ENCODE measurements at places on chromosomes 6 and 20.

DNA sequence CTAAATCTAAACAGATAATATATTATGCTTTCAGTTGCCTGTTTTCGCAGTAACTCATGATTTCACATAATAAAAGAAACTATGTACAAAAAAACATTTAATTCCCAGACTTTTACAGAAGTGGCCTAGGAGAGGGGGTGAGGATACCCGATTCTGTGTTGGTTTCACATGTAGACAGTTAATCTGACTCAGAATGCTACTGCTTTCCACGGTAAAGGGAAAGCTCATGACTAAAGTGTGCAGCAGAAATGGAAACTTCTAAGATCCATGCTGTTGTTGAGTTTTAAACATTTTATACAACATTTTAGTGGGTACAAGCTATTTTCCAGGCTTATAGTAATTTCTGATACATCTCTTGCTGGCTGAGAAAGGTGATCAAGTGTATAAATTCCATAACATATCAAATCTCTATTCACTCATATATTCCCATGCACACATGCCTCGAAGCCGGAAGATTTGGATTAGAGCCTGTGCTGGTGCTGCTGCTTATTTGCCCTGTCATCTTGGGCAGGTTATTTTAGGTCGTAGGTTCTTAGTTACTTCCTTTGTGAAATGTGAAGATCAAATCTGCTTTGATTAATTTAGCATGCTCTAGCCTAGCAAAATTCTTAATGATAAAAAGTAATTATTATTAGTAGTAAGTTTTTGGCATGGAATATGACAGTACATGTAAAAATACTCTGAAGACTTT lies 896.7 kb upstream of the MAP3K7 start:
- H3K27me3 ChIP-seq = no peaks in the 10 kb centered on the region
- H3K4me1 ChIP-seq = no peaks in the 10 kb centered on the region
- H3K4me3 ChIP-seq = no peak overlapping the region
- no peak overlapping the region for H3K27ac ChIP-seq
- DNase-seq = no peak

GRCh38 chr20:44584162-44584561 lies 1.8 kb downstream of the PKIG start:
- H3K4me3 ChIP-seq = no peak overlapping the region
- H3K36me3 ChIP-seq = no peaks in the 10 kb centered on the region
- H3K4me1 ChIP-seq = no peaks in the 10 kb centered on the region
- H3K27me3 ChIP-seq = peaks cover 4% of the 10 kb centered on the region

GRCh38 chr20:53940907-53941545 lies 129.4 kb downstream of the BCAS1 start:
- no peak overlapping the region for H3K27ac ChIP-seq
- H3K4me1 ChIP-seq = no peaks in the 10 kb centered on the region
- H3K4me3 ChIP-seq = no peak overlapping the region
- no peaks in the 10 kb centered on the region for H3K27me3 ChIP-seq
- DNase-seq = no peak

GRCh38 chr6:140403020-140403419 lies 1028.6 kb upstream of the CITED2 start:
- no peaks in the 10 kb centered on the region for H3K27me3 ChIP-seq
- no peaks in the 10 kb centered on the region for H3K4me1 ChIP-seq
- H3K4me3 ChIP-seq = no peak overlapping the region
- H3K36me3 ChIP-seq = no peaks in the 10 kb centered on the region

DNA sequence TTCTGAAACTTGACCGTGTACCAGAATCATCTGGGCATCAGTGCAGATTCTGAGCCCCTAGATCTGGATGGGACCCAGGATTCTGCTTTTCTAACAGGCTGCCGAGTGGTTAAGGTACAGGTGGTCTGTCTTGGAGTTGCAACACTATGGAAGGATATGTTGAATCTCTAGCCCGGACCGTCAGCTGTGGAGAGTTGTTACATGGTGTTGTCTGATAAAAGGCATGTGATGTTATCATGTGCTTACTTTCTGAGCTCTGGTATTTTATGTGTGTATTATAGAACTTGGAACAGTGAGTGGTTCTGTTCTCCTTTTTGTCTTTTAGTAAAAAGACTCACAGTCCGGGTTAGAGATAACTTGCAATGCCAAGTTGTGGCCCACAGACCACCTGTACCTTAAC lies 123.0 kb downstream of the JARID2 start:
- H3K27ac ChIP-seq = no peak overlapping the region
- H3K36me3 ChIP-seq = no peaks in the 10 kb centered on the region
- H3K4me1 ChIP-seq = peaks cover 4% of the 10 kb centered on the region
- no peak overlapping the region for H3K4me3 ChIP-seq

DNA sequence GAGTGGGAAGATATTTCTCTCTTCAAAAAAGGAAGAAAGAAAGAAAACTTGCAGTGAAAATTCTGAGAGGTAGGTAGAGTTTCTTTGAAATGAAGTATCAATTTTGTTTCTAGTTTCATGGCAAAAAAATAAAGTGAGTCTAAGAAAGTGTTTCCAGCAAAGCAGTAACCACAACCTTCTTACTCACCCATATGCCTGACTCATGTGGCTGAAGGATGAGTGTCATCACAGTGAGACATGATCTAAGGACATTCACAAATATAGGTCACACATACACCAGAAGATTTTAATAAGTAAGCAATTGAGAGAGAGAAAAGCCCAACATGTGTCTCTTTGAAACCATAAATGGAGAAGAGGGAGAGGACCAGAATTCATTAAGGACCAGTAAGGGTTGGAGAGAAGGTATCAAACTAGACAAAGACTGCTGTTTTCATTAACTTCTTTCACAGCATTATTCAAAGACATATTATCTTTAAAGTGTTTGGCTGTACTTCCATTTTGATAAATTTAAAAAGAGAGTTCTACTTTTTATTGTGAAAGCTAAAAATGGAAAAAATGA lies 169.5 kb downstream of the FRK start:
- H3K36me3 ChIP-seq = no peaks in the 10 kb centered on the region
- H3K4me1 ChIP-seq = no peaks in the 10 kb centered on the region
- DNase-seq = no peak
- H3K27ac ChIP-seq = no peak overlapping the region

DNA sequence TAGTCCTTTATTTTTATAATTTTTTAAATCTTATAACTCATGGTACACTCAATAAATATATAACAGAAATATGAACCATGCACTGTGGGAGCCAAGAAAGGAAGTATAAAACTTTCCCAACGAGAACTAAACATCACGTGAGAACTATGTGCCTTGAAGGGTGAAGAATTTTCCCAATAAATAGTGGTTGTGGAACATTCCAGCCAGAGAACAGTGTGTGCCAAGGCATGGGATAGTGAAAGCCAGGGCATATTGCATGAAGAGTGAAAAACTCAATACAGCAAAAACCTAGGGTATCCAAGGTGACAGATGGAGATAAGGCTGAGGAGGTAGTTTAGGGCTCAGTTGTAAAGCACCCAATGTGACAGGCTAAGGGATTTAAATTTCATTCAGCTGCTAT lies 86.1 kb downstream of the SIM1 start:
- DNase-seq = no peak
- no peaks in the 10 kb centered on the region for H3K27me3 ChIP-seq
- no peaks in the 10 kb centered on the region for H3K36me3 ChIP-seq
- H3K4me1 ChIP-seq = peaks cover 25% of the 10 kb centered on the region
- no peak overlapping the region for H3K4me3 ChIP-seq

DNA sequence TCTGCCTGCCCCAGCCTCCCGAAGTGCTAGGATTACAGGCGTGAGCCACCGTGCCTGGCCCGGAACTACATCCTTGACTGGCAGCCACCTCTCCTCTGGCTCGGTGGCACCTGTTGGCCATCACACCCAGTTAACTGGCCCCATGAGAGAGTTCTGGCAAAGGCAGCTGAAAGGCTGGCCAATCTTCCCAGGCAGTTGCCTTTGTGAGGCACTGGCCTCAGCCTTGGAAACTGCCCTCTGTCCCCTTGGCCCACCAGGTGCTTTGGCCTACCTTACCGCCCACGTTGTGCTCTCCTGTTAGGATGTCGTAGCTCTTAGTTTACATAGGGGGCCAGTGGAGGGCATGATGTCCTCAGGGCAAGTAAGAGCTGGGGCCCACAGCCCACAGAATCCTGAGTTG lies 9.6 kb upstream of the MANBAL start:
- H3K27me3 ChIP-seq = peaks cover 3% of the 10 kb centered on the region
- no peaks in the 10 kb centered on the region for H3K36me3 ChIP-seq
- no peak overlapping the region for H3K4me3 ChIP-seq

DNA sequence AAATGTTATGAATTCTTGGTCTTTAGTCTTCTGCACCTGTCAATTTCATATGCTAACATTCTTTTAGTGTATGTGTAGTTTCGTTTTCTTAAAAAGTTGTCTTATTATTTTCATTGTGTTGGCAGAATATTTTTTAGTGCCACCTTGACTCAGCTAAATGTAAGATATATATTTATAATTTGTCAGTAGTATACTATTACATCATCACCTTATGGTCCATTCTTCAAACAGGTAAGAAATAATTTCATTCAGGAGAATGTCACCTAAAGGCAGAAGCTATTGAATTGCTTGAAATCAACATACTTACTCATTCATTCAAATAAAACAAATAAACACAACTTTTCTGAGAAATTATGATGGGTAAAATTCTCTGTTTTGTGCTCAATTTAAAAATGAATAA lies 3.5 kb upstream of the STXBP5 start:
- no peaks in the 10 kb centered on the region for H3K36me3 ChIP-seq
- H3K27me3 ChIP-seq = no peaks in the 10 kb centered on the region
- DNase-seq = no peak
- H3K4me1 ChIP-seq = peaks cover 22% of the 10 kb centered on the region
- H3K27ac ChIP-seq = no peak overlapping the region

GRCh38 chr6:81865712-81866111 lies 113.2 kb upstream of the TENT5A start:
- DNase-seq = no peak
- H3K4me3 ChIP-seq = no peak overlapping the region
- no peaks in the 10 kb centered on the region for H3K27me3 ChIP-seq

DNA sequence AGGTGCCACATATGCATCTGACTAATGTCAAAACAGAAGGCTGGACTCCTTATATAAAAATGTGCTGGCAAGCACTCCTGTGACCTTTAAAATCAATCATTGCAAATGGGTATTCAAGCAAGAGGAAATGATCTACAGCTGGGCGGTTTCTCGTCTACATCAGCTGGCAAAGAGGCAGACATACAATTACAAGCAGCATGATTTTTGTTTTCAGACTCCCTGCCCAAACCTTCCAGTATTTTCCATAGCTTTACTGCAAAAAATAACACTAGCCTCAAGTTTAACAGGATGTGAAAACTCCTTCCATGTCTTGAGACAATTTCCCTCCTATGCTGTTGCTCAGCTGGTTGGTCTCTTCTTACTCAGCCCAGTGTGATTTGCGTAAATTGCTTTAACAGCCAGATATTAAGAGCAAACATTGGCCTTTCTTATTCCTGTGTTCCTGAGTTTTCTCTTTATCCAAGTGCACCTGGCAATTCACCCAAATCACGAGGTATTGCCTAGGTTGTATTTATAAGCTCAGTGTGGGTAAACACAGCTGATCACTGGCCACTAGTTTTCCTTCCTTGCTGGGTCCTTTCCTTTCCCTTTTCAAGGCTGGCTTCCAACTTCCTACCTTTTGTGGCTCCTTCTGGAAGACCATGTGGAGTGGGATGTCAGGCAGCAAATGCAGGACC lies 130.4 kb downstream of the MOXD1 start:
- no peaks in the 10 kb centered on the region for H3K27me3 ChIP-seq
- no peak for DNase-seq
- H3K36me3 ChIP-seq = no peaks in the 10 kb centered on the region
- no peaks in the 10 kb centered on the region for H3K4me1 ChIP-seq
- H3K27ac ChIP-seq = no peak overlapping the region

DNA sequence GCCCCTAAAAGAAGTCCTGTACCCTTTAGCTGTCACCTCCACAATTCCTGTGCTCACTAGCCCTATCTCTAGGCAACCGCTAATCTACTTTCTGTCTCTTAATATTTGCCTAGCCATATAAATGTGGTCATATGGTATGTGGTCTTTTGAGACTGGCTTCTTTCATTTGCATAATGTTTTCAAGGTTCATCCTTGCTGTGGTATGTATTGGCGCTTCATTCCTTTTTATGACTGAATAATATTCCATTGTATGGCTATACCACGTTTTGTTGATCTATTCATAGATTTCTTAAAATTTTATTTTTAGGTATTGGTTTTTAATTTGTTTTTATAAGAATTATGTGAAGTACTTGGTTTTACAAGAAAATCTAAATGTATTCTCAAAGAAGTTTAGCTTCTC lies 70.0 kb downstream of the MAP3K4 start:
- peaks cover 9% of the 10 kb centered on the region for H3K36me3 ChIP-seq
- no peak for DNase-seq
- no peak overlapping the region for H3K4me3 ChIP-seq
- H3K27me3 ChIP-seq = no peaks in the 10 kb centered on the region

- no peak overlapping the region for H3K4me3 ChIP-seq
- H3K4me1 ChIP-seq = no peaks in the 10 kb centered on the region
- H3K27ac ChIP-seq = no peak overlapping the region
- H3K27me3 ChIP-seq = no peaks in the 10 kb centered on the region
- DNase-seq = no peak
Measured at GRCh38 chr6:35219683-35220326, 6.0 kb downstream of the SCUBE3 start.

- no peaks in the 10 kb centered on the region for H3K4me1 ChIP-seq
- no peak overlapping the region for H3K4me3 ChIP-seq
- no peaks in the 10 kb centered on the region for H3K27me3 ChIP-seq
Measured at GRCh38 chr6:74073999-74074398, 378.0 kb downstream of the CD109 start.

- no peaks in the 10 kb centered on the region for H3K36me3 ChIP-seq
- no peak overlapping the region for H3K4me3 ChIP-seq
- H3K4me1 ChIP-seq = no peaks in the 10 kb centered on the region
- DNase-seq = no peak
- no peaks in the 10 kb centered on the region for H3K27me3 ChIP-seq
Measured at GRCh38 chr20:32920530-32921298, 62.0 kb downstream of the EFCAB8 start.

- H3K27me3 ChIP-seq = no peaks in the 10 kb centered on the region
- peaks cover 39% of the 10 kb centered on the region for H3K4me1 ChIP-seq
- H3K4me3 ChIP-seq = no peak overlapping the region
- H3K36me3 ChIP-seq = peaks cover 22% of the 10 kb centered on the region
Measured at GRCh38 chr6:144675231-144675861, 390.2 kb downstream of the UTRN start.

- DNase-seq = no peak
- no peak overlapping the region for H3K27ac ChIP-seq
- H3K27me3 ChIP-seq = no peaks in the 10 kb centered on the region
- peaks cover 53% of the 10 kb centered on the region for H3K36me3 ChIP-seq
Measured at GRCh38 chr6:20455251-20455940, 53.7 kb downstream of the E2F3 start.

Data from DND-41 (cell line).